ENCODE measurements at places on chromosomes 12 and 14.

- DNase-seq: no peak
Observed at GRCh38 chr12:8594072-8594471, 18.6 kb downstream of the AICDA start.

GRCh38 chr12:130792821-130793553 is 46.1 kb downstream of the STX2 start:
- DNase-seq: no peak

GRCh38 chr12:52585066-52585465 is 11.4 kb upstream of the KRT74 start:
- DNase-seq: no peak

DNA sequence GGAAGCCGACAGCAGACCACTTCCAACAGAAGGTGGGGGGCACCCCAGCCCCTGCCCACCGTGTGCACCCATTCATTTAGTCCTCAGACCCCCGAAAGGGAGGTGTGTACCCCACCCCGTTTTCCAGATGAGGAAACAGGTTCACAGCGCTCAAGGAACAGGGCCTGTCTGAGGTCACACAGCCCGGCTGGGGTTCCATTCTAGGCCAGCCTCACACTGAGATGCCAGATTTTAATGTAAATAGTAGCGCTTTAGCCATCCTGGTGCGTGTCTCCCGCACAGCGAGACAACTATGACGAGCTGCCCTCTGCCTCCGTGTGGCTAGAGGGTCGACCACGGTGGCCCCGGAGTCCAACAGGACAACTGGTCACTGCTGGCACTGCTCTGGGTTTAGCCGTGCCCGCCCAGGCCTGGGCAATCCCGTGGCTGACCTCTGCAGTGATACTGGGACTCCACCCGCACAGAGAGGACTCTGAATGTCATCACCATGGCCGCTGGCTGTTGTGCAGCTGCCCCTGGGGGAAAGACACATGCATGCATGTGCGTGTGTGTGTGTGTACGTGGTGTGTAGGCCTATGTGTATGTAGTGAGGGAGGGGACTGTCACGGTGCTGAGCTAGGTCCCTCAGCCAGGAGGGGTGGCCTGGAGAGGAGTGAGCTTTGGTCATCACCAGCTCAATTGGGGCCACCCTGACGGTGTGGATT is 31.6 kb downstream of the BEGAIN start:
- DNase-seq: no peak

- DNase-seq: no peak
Observed at GRCh38 chr12:93855261-93855660, 178.1 kb downstream of the CRADD start.

GRCh38 chr12:2283480-2283879 is 230.7 kb downstream of the CACNA1C start:
- no peak for DNase-seq

GRCh38 chr14:35949920-35950513 is 123.9 kb downstream of the BRMS1L start:
- DNase-seq: no peak

DNA sequence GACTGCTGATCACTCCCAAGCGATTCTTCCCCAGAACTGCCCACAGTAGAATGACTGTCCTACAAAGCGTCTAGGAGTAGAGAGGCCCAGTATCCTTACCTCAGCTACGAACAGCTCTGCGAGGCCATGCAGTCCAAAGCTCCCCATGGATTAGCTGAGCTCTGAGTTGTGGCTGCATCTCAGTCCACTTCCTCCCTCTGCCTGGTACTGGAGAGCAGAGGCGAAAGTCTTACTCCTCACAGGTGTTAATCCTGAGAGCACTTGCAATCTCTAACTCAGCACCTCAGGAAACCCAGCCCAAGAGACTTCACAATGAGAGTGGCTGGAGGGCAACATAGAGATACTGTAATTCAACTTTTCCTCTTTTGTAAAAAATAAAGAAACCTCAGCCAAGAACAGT is 493.1 kb downstream of the BCAT1 start:
- DNase-seq: no peak

DNA sequence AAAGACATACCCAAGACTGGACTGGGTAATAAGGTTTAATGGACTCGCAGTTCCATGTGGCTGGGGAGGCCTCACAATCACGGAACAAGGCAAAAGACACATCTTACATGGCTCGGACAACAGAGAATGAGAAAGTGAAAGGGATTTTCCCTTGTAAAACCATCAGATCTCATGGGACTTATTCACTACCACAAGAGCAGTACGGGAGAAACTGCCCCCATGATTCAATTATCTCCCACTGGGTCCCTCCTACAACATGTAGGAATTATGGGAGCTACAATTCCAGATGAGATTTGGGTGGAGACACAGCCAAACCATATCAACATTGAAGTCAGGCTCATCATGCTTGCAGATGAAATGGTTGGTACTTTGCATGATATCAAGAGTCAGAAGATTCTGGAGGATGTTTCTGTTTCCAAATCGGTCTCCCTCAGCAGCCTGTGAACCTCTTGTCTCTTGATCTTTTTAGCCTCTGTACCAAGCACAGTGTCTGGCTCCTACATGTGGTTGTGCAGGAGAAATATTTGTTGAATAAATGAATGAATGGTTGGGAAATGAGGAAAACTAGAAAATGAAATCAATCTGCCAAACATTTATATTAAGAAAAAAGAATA is 98.6 kb downstream of the VRK1 start:
- no peak for DNase-seq

DNA sequence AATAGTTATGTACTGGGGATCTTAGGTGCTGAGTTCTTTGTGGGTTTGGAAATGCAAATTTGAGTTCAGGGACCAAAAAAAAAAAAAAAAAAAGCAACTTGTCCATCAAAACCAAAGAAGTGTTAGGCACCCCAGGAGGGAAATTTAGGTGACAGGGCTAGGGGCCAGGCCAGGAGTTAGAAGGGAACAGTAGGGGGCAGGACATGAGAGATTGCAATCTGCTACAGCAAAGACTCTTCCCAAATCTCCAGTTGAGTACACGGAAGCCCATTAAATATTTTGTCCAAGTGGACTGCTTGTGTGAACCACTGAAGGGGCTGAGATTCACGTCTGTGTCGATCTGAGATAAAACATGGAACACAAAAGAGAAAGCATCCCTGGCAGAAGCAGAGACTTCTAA is 52.8 kb downstream of the TSPAN19 start:
- no peak for DNase-seq

GRCh38 chr12:71220260-71220659 is 62.5 kb upstream of the TSPAN8 start:
- no peak for DNase-seq

GRCh38 chr12:9049520-9050133 is 60.3 kb downstream of the KLRG1 start:
- no peak for DNase-seq

GRCh38 chr12:67035121-67035520 is 234.0 kb upstream of the CAND1 start:
- DNase-seq: no peak

DNA sequence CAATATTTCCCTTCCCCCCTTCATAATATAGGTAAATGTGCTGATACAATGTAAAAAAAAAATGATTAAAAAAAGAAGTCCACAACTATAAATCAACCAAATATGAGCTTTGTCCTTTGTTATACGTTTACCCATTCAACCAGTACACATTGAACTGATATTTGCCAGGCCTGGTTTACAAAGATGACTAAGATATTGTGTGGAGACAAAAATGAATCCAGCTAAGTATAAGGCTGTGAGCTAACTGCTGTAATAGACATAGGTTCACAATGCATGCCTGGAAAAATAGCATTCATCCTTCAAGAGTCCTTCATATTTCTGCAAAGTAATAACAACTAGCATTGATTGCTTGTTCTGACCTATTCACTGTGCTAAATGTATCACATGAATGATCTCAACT is 6.9 kb downstream of the C12orf56 start:
- DNase-seq: no peak

GRCh38 chr14:23025151-23025814 is 9.4 kb downstream of the PSMB5 start:
- no peak for DNase-seq

GRCh38 chr12:52245962-52246569 is 13.0 kb downstream of the KRT7 start:
- no peak for DNase-seq

DNA sequence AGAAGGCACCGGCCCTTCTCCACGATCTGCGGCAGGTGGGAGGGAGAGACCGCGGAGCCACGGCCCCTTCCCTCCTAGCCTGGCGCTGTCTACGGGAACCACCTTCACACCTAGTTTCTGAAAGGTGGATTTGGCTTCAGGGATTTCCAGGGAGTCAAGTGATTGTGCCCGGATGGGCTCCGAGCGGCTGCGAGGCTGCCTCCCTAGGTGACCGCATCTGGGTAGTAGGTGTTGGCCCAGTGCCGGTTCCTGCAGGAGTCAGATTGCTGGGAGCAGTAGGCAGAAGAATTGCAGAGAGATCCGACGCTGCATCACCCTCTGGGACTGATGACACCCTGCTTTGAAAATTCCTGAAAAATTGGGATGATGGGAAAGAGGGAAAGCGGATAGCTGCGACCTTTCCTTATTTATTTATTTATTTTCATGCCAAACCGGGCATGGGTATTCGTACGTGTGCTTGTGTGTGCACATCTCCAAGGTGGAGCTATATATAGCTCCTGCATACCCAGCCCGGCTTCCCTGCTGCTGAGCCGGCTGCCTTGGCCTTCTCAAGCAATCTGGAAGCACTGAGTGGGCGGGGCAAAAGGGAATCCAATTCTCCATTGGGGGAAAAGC is 1.1 kb downstream of the CNTN1 start:
- DNase-seq: no peak

DNA sequence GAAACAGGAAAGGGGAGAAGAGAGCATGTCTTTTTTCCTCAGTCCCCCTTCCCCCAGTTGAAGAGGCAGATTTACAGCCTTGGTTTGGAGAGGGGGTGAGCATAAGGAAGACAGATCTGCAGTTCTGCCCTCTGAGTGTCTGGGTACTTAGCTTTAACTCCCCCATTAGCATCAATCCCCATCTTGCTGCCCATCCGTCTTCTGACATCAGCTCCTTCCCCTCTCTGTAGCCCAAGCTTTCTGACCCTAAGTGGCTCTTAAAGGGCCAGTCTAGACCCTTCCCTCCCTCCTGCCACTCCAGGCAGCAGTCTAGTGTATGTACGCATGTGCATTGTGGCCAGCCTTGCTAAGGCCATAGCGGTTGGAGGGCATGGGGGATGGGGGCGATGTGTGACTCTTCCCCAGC is 7.3 kb downstream of the GPR84 start:
- no peak for DNase-seq

GRCh38 chr14:42563313-42563712 is 956.6 kb downstream of the LRFN5 start:
- DNase-seq: no peak

GRCh38 chr14:61355892-61356325 is 34.5 kb downstream of the PRKCH start:
- no peak for DNase-seq

DNA sequence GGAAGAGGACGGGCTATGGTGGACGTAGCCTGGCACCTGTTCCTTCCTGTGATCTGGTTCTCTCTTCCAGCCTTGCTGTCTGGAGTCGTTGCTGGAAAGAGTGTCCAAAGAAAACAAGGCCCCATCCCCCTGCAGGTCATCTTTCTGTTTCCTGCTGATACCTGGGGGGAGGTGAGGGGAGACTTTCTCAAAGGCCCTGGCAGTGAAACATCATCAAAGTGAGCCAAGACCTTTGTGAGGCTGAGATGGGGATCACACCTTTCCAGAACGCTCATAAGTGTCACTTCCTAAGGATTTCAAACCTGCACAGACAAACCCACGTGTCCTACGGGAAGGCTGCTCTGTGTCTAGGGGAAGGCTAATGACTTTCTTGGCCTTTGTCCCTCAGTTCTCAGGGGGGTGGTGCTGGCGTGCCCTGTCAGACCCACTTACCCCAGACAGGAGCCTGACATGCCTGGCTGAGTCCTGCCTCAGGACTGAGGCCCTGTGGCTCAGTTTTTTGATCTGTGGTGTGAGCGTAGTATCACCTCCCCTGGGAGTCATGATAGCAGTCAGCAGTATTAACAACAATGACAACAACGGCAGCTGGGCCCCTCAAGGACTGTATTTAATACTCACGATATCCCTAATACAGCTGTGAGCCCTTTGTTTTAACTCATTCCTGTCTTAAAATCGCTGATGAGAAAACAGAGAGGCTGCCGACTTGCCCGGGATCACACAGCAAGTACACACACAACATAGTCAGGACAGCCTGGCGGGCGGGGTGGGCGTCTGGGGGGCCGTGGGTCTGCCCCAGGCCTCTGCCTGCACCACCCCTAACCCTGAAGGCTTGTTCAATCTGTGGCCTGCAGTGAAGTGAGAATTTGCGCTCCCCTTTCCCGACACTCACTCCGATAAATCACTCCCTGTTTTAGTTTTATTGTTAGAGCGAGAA is 235.2 kb downstream of the SLC41A2 start:
- DNase-seq: no peak

- DNase-seq: no peak
Observed at GRCh38 chr14:89432226-89432625, 15.2 kb upstream of the FOXN3 start.

- DNase-seq: no peak
Observed at GRCh38 chr14:23577710-23578392, 739 bp downstream of the JPH4 start.

- no peak for DNase-seq
Observed at GRCh38 chr14:60848066-60848465, 113.5 kb downstream of the MNAT1 start.

DNA sequence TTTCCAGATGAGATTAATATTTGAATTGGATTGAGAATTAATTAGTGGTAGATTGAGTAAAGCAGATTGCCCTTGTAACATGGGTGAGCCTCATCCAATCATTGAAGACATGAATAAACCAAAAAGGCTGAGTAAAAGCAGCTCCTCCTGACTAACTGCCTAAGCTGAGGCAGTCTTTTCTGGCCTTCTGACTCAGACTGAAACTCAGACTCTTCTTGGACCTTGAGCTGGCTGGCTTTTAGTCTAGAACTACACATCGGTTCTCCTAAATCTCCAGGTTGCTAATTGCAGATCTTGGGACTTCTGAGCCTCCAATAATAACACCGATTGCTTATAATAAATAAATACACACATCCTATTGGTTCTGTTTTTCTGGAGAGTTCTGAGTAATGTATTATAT is 24.0 kb downstream of the FKBP11 start:
- DNase-seq: no peak

DNA sequence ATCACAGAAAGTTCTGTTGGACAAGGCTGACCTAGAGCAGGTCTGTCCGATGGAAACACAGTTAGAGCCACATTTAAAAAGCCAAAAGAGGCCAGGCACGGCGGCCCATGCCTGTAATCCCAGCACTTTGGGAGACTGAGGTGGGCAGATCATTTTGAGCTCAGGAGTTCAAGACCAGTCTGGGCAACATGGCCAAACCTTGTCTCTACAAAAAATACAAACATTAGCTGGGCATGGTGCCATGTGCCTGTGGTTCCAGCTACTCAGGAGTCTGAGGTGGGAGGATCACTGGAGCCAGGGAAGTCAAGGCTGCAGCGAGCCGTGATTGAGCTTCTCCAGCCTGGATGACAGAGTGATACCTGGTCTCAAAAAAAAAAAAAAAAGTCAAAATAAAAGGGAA is 14.9 kb downstream of the UBE3B start:
- no peak for DNase-seq

Measured in stimulated activated CD4-positive, alpha-beta T cell treated with anti-CD3 and anti-CD28 coated beads, Interleukin-1b, Interleukin-23, amount 100 ng/mL, for 1 hour (primary cell).